ENCODE measurements at places on chromosomes 4 and X.

DNA sequence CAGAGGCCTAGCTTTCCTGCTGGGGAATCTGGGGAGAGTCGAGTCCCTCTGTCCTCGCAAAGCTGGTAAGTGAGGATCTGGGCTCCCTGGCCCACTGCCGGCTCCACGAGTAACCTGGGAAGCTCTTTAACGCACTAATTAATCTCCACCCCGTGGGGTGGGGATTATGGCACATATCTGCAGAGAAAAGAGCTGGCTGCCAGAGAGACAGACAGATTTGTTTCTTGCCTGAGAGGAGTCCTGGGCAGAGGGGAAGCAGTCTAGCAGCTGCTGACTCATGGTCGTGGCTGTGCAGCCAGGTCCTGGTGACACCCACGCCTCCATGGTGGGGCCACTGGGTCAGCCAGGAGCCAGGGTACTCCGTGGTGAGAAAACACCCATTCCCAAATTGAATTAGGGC lies 14.0 kb downstream of the SORCS2 start:
- H3K4me1 ChIP-seq, result peaks cover 24% of the 10 kb centered on the region
- peak overlapping the region; percentile 13 for H3K27ac ChIP-seq
- no peak overlapping the region for H3K4me3 ChIP-seq
- peak; percentile 22 for DNase-seq
- H3K36me3 ChIP-seq, result no peaks in the 10 kb centered on the region

DNA sequence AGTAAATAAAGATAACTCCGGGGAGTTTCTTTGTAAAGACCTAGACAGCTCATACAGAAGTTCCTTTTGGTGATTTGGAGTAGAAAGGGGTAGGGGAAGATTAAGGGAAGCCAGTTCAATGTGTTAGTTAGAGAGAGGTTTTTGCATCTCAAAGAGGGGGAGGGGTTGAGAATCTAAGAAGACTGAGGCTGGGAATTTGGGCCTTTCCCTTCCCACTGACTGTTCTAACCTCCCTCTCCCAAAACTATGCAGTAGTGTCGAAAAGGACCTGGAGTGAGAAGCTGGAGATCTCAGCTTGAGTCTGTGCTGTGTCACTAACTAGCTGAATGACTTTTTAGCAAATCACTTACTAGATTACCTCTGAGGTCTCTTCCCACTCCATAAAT lies 55.7 kb upstream of the CCDC160 start:
- no peak overlapping the region for H3K4me3 ChIP-seq
- H3K36me3 ChIP-seq, result no peaks in the 10 kb centered on the region
- DNase-seq, result no peak
- peaks cover 95% of the 10 kb centered on the region for H3K27me3 ChIP-seq

DNA sequence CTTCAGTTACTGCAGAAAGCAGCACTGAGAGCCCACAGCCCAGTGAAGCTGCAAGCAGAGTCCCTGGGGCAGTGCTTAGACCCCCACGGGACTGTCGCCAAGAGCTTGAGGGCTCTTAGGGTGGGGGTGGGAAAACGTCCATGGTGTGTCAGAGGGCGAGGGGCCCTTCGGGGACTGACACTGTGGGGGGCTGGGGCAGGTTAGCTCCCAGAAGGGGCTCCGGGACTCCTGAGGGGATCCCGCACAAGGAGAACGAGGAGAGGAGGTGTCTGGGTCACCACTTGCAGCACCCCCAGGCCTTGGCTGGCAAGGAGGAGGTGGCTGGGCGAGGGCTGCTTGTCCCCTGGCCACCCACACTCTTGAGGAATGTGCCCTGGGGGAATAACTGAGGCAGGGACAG lies 20.8 kb downstream of the NAT8L start:
- H3K27ac ChIP-seq, result no peak overlapping the region
- H3K4me3 ChIP-seq, result no peak overlapping the region
- DNase-seq, result no peak
- no peaks in the 10 kb centered on the region for H3K36me3 ChIP-seq
- H3K4me1 ChIP-seq, result no peaks in the 10 kb centered on the region

DNA sequence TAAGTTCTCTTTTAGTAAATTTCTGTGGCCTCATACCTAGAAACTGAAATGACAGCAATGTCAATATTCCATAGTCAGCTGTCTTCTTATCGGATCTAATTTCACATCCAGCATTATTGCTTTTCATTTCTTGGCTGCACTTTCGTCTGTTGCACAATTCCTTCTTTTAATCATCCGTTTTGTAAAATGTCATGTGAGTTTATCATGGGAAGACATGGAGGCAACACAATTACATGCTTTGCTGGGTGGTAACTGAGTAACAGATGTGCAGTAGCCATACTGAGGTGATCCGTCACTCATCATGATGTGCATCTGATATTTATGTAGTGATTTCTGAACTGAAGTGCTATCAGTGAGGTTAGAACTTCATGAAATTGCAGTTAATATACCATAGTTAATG lies 68.3 kb upstream of the SLC7A11 start:
- H3K27me3 ChIP-seq, result no peaks in the 10 kb centered on the region
- DNase-seq, result no peak

DNA sequence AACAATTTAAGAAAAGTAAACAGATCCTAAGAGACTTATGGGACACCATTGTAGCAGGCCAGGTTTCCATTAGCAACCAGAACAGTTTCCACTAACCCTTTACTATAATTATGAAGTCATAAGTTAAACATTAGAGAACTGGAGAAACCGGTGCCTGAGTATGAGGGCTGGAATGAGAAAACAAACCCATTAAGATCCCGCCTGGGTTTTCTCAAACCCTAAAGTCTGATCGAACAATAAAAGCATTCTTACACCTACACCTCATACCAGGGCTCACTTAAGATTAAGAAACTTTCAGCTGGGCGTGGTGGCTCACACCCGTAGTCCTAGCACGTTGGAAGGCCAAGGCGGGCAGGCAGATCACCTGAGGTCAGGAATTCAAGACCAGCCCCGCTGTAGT lies 13.7 kb upstream of the DHX15 start:
- no peaks in the 10 kb centered on the region for H3K36me3 ChIP-seq
- H3K27ac ChIP-seq, result no peak overlapping the region
- H3K27me3 ChIP-seq, result no peaks in the 10 kb centered on the region
- no peak overlapping the region for H3K4me3 ChIP-seq
- DNase-seq, result no peak
- no peaks in the 10 kb centered on the region for H3K4me1 ChIP-seq

DNA sequence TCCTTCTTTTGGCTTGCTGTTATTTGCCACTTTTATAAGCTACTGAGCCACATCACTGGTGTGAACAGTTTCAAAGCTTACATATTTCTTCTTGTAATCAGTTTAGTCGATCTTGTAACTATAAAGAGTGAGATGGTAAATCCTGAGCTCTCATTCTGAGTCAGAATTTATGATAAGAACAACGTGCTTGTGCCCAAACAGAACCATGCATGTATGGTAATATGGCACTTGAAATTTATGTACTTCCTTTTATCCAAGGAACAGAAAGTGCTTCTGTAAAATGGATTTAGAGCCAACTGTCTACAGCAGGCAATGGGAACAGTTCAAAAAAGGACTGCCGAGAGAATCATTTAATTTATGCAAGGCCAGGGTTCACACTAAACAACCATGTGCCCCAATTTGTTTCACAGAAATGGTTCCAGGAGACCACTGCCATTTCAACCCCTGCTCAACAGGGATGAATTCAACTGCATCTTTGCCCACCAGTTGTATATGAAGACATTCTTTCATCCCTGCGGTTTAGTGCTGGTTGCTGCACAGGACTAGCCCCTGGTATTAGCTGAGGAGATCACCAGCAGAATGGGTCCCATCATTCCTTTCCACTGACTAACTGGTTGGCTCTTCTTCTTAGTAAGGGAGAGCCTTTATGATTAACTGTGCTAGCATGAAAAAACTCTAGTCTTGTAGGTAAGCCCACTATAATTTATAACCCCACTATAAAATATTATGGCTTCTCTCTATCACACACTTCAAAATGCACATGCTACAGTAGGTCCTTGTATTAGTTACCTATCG lies 162.9 kb upstream of the PGRMC2 start:
- no peak overlapping the region for H3K4me3 ChIP-seq
- no peak for DNase-seq
- no peaks in the 10 kb centered on the region for H3K36me3 ChIP-seq
- H3K27ac ChIP-seq, result no peak overlapping the region
